ENCODE measurements at places on chromosomes 1 and 21.
A peak's percentile ranks its signal among the peaks of the same experiment; 100 is the strongest.

DNA sequence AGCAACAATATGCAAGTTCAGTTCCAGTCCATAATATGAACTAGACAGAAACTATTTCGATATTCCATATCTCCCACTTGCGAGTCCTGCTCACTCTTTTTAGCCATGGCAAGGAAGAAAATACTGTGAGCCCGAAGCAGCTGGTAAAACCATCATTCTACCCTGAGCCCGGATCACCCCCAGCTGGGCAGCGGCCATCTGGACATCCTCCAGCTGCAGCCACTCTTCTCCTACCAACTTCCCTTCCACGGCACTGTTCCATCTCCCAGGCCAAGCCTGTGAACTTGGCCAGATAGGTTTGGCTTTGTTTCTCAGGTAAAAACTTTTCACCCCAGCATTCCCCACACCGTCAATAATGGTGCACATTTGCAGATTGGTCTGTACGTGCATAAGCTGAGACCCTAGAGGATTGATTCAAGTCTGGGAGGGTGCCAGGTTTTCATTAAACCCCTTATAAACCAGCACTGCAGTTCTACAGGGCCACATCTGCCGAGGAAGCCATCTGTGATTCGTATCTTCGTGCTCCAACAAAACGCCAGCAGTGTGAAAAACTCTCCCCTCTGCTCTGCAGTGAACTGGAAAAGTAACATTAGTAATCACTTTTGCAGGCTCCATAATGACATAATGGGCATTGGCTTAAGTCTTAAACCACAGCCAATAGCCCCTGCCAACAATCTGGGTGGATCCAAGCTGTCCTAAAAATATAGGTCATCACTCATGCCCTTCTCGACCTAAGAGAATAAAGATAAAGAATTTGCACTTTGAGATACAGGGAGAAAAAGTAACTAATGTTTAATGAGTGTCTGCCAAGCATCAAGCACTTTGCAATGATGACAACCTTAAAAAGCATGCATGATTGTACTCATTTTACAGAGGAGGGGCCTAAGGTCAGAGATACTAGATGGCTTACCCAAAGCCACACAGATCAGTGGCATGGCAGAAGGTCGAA lies 205.1 kb downstream of the PLPP3 start:
- H3K4me3 ChIP-seq: no peak overlapping the region
- H3K27ac ChIP-seq: no peak overlapping the region
- no peaks in the 10 kb centered on the region for H3K27me3 ChIP-seq
- no peak for DNase-seq
- H3K4me1 ChIP-seq: peaks cover 9% of the 10 kb centered on the region

DNA sequence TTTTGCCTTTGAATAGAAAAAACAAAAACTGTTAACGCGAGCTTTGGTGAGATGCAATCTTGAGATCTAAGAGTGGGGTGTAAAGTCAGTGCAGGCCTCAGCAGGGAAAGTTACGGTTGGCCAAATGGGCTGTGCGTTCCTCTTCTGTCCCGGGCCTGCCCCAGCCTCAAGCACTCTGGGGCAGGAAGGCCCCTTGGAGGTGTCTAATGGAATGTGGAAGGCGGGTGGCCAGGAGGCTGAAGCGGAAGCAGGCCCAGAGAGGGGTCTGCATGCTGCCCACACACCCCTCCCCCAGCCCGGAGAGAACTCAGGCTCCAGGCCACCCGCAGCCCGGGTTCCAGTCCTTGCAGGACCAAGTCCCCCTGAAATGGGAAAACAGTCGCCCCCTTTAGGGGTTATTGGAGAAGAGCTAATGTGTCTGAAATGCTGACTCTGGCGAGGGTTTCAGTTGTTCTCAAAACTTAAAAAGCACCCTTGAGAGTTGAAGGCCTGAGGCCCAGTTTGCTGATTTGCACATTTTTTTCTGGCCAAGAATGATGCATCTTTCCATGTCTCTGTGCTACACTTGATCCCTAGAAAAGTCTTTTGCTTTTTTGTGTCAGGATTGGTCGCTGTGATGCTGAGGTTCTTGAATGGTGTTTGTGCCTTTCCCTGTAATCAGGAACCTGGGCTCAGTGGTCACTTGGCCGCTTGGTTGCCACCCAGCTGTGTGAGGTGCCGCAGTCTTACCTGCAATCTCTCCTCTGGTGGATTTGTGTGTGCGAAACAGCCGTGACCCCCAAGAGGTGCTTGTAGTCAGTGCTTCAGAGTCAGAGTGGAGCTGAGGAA lies 2.0 kb downstream of the COL18A1 start:
- no peak overlapping the region for H3K4me3 ChIP-seq
- peaks cover 44% of the 10 kb centered on the region for H3K27me3 ChIP-seq
- H3K4me1 ChIP-seq: peaks cover 18% of the 10 kb centered on the region
- no peak for DNase-seq
- no peaks in the 10 kb centered on the region for H3K36me3 ChIP-seq

DNA sequence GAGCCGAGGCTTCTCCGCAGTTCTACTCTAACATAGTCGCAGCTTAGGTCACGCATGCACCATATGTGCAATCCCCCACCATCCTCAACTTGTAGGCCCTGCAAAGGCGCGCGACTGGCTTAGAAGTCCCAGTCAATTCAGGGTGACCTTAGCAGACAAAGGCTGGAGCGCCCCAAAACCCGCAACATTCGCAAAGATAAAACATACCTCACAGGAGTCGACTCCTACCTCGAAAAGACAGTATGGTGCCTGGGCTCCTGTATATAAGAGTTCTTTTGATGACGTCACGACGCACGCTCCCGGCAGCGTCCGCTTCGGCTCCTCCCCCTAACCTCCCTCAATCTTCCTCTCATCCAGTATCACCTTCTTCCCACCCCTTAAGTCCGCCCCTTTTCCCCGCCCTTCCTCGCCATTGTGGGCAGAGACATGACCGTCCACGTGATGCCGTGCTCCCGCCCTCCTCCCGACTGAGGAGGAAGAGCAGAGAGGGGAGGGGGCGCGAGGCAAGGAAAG lies at the start of gene GAS5:
GAS5 (minus strand) TSS at position 237 of the 513 bp plus-strand sequence.
- H3K4me3 ChIP-seq: peak within 1 kb of the TSS; percentile 88
- peak; percentile 100 for DNase-seq
- peaks cover 43% of the 10 kb centered on the region for H3K36me3 ChIP-seq
- peaks cover 15% of the 10 kb centered on the region for H3K4me1 ChIP-seq
- H3K27ac ChIP-seq: peak within 1 kb of the TSS; percentile 99

DNA sequence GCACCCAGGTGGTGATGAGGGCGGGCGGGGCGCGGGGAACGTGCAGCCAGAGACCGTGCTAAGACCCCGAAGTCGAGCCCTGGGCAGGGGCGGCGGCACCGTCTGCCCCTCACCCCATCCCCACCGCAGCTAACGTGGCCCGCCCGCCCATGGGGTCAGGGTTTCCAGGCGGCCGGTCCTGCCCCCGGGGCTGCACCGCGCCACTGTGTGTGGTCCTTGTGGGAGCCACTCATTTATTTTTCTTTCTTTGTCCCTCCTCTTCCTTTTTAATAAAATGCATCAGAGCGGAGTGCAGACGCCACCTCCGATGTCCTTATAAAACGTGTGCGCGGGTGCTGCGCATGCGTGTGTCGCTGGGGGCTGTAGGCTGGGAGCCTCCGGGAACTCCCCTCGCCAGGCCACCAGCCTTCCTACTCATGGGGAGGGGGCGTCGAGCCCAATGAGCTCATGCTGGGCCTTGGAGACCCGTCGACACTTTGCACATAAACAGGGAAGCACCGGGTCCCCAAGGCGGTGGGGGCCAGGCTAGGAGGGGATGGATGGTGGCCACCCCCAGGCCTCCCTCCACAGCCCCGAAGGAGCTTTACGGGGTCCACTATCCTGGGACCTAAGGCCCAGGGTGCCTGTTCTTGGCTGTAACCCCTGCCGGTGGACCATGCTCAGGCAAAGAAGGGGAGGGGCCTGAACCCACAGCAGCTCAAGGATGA lies 59.9 kb downstream of the WNT9A start:
- H3K4me1 ChIP-seq: peaks cover 16% of the 10 kb centered on the region
- peak overlapping the region; percentile 39 for H3K4me3 ChIP-seq
- DNase-seq: peak; percentile 58
- peak overlapping the region; percentile 73 for H3K27ac ChIP-seq
- H3K27me3 ChIP-seq: peaks cover 12% of the 10 kb centered on the region

GRCh38 chr21:39037807-39038405 lies 145.3 kb downstream of the PSMG1 start:
- H3K27ac ChIP-seq: no peak overlapping the region
- H3K4me1 ChIP-seq: peaks cover 15% of the 10 kb centered on the region
- H3K36me3 ChIP-seq: no peaks in the 10 kb centered on the region
- no peak overlapping the region for H3K4me3 ChIP-seq

- no peak for DNase-seq
- peaks cover 2% of the 10 kb centered on the region for H3K27me3 ChIP-seq
- no peaks in the 10 kb centered on the region for H3K36me3 ChIP-seq
These were observed 53.5 kb upstream of the DMRTB1 start for GRCh38 chr1:53405737-53406136.

- H3K27ac ChIP-seq: no peak overlapping the region
- H3K4me3 ChIP-seq: no peak overlapping the region
- no peak for DNase-seq
- H3K27me3 ChIP-seq: no peaks in the 10 kb centered on the region
These were observed 208.0 kb upstream of the GALNT2 start for GRCh38 chr1:229859026-229859425.

- peak overlapping the region; percentile 87 for H3K4me3 ChIP-seq
- H3K36me3 ChIP-seq: peaks cover 1% of the 10 kb centered on the region
- DNase-seq: no peak
- no peaks in the 10 kb centered on the region for H3K27me3 ChIP-seq
These were observed 3.8 kb downstream of the DR1 start for GRCh38 chr1:93349231-93350135.

DNA sequence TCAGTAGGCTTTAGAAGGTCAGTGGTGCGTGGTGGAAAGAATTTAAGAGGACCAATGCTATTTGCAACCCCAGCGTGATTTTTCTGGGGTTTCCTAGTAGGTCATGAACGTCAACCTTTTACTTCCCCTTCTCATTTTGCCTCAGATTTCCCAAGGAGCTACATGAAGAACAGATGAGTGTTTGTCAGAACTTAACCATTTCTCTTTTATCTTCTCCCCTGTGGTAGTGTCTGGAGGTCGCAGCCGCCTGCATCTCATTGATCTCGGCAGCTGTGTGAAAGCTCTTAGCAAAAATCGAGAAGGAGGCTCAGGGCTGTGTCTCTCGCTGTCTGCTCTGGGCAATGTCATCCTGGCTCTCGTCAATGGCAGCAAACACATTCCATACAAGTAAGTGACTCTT lies 491.1 kb downstream of the KIF26B start:
- H3K4me1 ChIP-seq: no peaks in the 10 kb centered on the region
- DNase-seq: no peak

DNA sequence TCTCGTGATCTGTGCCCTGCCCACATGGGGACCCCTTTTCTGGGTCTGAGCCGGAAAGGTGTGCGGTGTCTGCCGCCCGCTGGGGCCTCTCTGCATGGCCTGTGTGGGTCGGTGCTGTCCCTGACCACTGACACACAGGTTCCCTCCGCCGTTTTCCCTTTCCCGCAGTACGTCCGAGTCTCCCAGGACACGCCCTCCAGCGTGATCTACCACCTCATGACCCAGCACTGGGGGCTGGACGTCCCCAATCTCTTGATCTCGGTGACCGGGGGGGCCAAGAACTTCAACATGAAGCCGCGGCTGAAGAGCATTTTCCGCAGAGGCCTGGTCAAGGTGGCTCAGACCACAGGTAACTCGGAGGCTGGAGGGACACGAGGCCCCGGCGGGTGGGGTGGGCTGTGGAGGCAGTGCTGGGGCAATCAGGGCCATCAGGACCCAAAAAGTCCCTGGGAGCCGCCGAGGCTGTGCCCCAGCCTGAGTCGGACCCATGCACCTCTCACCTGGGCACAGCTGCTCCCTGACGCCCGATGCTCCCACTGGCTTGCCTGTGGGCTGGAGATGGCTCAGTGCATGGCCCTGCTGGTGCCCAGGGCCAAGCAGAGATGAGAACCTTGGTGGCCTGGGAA lies 13.3 kb downstream of the TRPM2 start:
- H3K27me3 ChIP-seq: peaks cover 17% of the 10 kb centered on the region
- no peak for DNase-seq
- H3K36me3 ChIP-seq: no peaks in the 10 kb centered on the region
- no peak overlapping the region for H3K27ac ChIP-seq
- H3K4me1 ChIP-seq: no peaks in the 10 kb centered on the region

DNA sequence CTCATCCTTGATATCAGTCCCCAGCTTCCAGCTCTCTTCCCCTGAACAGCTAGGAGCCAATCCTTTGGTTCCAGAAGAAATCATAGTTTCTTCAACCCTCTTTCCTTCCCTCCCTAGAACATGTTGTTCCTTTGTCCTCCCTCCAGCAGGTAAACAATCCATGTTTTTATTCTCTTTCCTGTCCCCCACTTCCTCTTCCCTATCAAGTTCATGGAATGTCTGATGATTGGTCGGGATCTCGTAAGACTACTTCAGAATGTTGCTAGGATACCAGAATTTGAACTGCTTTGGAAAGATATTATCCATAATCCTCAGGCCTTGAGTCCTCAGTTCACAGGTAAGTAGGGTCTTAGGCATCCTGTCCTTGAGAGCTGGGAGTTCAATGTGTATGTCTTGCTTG lies 23.1 kb upstream of the SLC27A3 start:
- H3K4me1 ChIP-seq: peaks cover 27% of the 10 kb centered on the region
- DNase-seq: no peak
- H3K36me3 ChIP-seq: peaks cover 71% of the 10 kb centered on the region
- no peaks in the 10 kb centered on the region for H3K27me3 ChIP-seq
- H3K27ac ChIP-seq: peak overlapping the region; percentile 70

- no peak overlapping the region for H3K4me3 ChIP-seq
- no peak for DNase-seq
- H3K36me3 ChIP-seq: peaks cover 16% of the 10 kb centered on the region
- no peak overlapping the region for H3K27ac ChIP-seq
These were observed 14.3 kb upstream of the ADAM30 start for GRCh38 chr1:119910618-119911017.

DNA sequence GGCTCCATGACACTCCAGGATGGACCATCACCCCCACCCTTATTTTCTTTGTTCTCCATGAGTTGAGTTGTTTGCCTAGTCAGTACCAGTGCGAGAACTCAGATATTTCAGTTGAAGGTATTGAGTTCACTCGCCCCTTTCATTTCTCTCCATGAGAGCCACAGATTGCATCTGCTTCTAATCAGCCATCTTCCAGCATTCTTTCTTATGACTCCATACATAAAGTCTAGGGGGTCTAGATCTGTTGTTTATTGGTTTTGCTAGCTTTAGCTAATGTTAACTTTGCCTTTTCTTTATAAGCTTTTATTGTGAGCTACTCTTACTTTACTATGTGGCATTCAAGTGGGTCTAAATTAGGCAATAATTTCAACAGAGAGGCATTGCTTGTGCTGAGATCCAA lies 71.6 kb upstream of the PDC start:
- no peaks in the 10 kb centered on the region for H3K27me3 ChIP-seq
- H3K4me1 ChIP-seq: no peaks in the 10 kb centered on the region
- DNase-seq: no peak
- H3K36me3 ChIP-seq: no peaks in the 10 kb centered on the region
- H3K4me3 ChIP-seq: no peak overlapping the region
- H3K27ac ChIP-seq: no peak overlapping the region

GRCh38 chr1:32702599-32703478 lies at the start of gene SYNC:
SYNC (minus strand) TSS chr1:32702770; CDS start chr1:32702660, 110 bp downstream.
- peaks cover 18% of the 10 kb centered on the region for H3K4me1 ChIP-seq
- H3K27me3 ChIP-seq: peaks cover 6% of the 10 kb centered on the region
- no peaks in the 10 kb centered on the region for H3K36me3 ChIP-seq
- H3K4me3 ChIP-seq: peak within 1 kb of the TSS; percentile 50
- peak; percentile 59 for DNase-seq
- peak within 1 kb of the TSS; percentile 59 for H3K27ac ChIP-seq

Data from large intestine (tissue), 12 donors.